Mammary epithelial cell (primary cell): ENCODE measurements at places on chromosomes 16 and 17. TPM values are rescaled to one million over a fixed set of nuclear protein-coding genes. Genes with fewer than 3 reads are reported as not detected.

KRTAP1-3 gene
- total RNA-seq, result not detected

SKAP1 gene
- not detected for total RNA-seq

PPP1R1B gene
- total RNA-seq, result not detected in 2 replicates

CAPNS2 gene
- total RNA-seq, result 3.2 TPM

- DNase-seq, result no peak
Observed at GRCh38 chr17:61784510-61784909, 78.8 kb downstream of the BRIP1 start.

DNA sequence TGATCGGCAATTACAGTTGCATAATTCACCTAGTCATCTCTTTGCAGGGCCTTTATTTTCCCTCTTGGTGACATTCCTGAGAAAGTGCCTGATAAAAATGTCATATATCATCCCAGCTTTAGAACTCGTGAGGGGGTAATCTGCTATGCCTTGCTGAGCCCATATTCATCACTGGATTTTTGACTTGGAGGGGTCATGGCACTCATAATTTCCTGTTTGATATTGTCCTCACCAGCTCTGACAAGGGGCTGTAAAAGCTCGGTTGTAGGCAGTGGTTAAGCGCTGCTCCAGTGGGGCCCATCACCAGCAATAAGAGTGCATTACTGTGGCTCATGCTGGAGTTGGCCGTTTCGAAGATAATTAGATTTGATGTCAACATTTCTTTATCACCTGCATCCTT is 227.3 kb downstream of the IRX3 start:
- no peak for DNase-seq

DNA sequence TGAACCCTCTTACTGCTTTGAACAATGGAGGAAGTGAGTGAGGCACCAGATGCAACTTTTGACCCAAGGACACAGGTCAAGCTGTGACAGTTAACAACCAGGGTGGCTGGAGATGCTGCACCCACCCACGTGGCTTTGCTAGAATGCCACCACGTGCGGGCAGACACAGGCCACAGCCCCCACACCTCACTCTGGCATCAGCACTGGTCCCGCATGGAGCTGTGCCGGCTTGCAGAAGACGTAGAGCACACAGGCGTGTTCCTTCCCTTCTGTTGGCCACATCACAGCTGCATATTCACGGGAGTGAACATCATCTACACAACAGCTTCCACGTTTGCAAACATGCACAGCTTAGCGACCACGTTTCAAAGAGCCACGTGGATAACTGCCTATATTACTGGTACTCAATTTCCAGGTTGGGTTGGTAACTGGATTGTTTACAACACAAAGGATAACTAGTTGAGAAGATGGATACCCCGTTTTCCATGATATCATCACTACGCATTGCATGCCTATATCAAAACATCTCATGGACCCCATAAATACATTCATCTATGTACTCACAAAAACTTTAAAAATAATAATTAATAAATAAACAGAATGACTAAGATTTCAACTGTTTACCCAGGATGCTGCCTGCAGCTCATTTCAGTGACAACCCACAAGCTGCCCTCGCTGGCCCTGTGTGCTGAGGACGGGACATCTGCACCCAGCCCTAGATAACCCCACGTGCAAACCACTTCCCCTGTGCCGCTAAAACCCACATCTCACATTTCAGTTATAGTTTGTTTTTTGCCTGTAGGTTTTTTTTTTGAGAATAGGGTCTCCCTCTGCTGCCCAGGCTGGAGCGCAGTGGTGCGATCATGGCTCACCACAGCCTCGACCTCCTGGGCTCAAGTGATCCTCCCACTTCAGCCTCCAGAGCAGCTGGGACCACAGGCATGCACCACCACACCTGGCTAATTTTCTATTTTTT is 132.0 kb downstream of the ANKRD11 start:
- DNase-seq, result no peak

- no peak for DNase-seq
Observed at GRCh38 chr17:33330877-33331276, 37.8 kb upstream of the ASIC2 start.
